Spinal cord (tissue), 10 donors: ENCODE measurements at places on chromosomes 11 and 22.

DNA sequence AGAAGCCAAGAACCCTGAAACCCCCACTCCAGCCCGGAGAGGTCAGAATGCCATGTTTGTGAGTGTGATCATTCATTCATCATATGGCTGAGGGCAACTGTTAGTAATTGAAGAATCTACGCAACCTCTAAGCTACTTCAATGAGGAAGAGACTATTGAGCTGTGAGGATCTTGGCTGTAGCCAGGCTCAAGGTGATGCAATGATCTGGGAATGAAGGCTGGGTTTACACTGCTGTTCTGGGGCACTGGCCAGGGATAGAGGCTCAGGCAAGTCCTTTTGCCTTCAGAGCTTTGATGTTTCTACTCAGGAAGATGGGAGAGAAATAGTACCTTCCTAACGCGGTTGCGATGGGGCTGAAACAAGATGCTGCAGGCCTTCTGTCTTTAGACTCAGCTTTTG lies 12.9 kb downstream of the CRYBB2 start:
- H3K27me3 ChIP-seq: peaks cover 3% of the 10 kb centered on the region
- DNase-seq: no peak
- H3K4me1 ChIP-seq: peaks cover 8% of the 10 kb centered on the region
- H3K27ac ChIP-seq: no peak overlapping the region
- H3K4me3 ChIP-seq: no peak overlapping the region

GRCh38 chr22:50674606-50675552 lies 2.3 kb downstream of the SHANK3 start:
- peak overlapping the region; percentile 56 for H3K4me3 ChIP-seq
- H3K27me3 ChIP-seq: no peaks in the 10 kb centered on the region
- peaks cover 30% of the 10 kb centered on the region for H3K4me1 ChIP-seq
- DNase-seq: no peak
- H3K27ac ChIP-seq: no peak overlapping the region

- H3K4me1 ChIP-seq: peaks cover 12% of the 10 kb centered on the region
- H3K36me3 ChIP-seq: no peaks in the 10 kb centered on the region
- no peak overlapping the region for H3K4me3 ChIP-seq
- no peaks in the 10 kb centered on the region for H3K27me3 ChIP-seq
These were observed 26.7 kb downstream of the CD44 start for GRCh38 chr11:35165423-35166368.

DNA sequence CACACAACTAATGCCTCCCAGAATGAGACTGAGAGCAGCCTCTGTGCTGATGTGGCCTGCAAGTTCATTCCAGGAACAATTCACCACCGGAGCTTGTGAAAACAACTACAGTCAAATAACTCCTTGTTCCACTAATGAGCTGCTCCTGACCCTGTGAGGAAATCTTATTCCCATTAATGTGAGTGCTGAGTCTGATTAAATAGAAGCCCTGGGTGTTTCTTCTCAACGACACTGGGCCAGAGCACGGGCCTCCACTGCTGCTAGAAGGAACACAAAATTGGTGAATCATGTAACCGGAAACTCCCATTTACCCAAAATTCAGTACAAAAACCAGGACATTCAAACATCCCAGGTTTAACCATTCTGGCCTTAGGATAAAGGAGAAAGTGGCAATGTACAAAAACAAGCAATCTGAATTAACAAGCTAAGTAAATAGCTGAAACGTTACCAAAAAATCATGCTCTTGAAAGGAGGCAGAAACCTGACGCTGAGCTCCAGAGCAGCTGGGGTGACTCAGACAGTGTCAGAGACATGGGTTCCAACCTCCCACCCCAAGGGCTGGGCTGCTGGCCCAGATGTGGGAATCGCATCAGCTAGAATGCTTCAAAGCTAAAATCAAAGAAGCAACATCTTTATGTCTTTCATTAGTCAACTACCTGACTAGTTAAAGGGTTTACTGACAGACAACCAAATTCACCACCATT lies 26.7 kb downstream of the SERGEF start:
- peaks cover 4% of the 10 kb centered on the region for H3K36me3 ChIP-seq
- no peaks in the 10 kb centered on the region for H3K4me1 ChIP-seq
- no peak overlapping the region for H3K4me3 ChIP-seq
- H3K27ac ChIP-seq: no peak overlapping the region
- DNase-seq: no peak
